PC-9 (cell line): ENCODE measurements at places on chromosomes 2 and 18. TPM values are rescaled to one million over a fixed set of nuclear protein-coding genes. Genes with fewer than 3 reads are reported as not detected.

The ALPP gene
- 47.5 and 57.8 TPM in 2 replicates for total RNA-seq

The CCDC141 gene
- total RNA-seq, result not detected in 2 replicates

The MEP1B gene
- total RNA-seq, result not detected in 2 replicates

The HOXD12 gene
- total RNA-seq, result not detected in 2 replicates

The WIPF1 gene
- total RNA-seq, result 0.46 and 1.3 TPM in 2 replicates

The OBSL1 gene
- 110 and 161 TPM in 2 replicates for total RNA-seq

The CXCR2 gene
- not detected in 2 replicates for total RNA-seq

The TTC39C gene
- 13.0 and 15.3 TPM in 2 replicates for total RNA-seq

The DGUOK gene
- 72.3 and 78.7 TPM in 2 replicates for total RNA-seq

The TET3 gene
- 17.1 and 19.1 TPM in 2 replicates for total RNA-seq

The CCBE1 gene
- total RNA-seq, result 3.1 and 5.8 TPM in 2 replicates

The PTPN4 gene
- total RNA-seq, result 46.6 and 60.7 TPM in 2 replicates

The SLC66A2 gene
- total RNA-seq, result 24.3 and 28.0 TPM in 2 replicates

The BMP10 gene
- total RNA-seq, result not detected in 2 replicates

The NXPH2 gene
- total RNA-seq, result not detected in 2 replicates

The TRIM43 gene
- not detected in 2 replicates for total RNA-seq

The SERPINB3 gene
- not detected in 2 replicates for total RNA-seq

The MOGAT1 gene
- total RNA-seq, result 0.35 and 0.65 TPM in 2 replicates

The NT5C1B gene
- not detected in 2 replicates for total RNA-seq

The TRIM54 gene
- total RNA-seq, result 8.2 and 9.8 TPM in 2 replicates

The KCNG3 gene
- 1.3 and 2.1 TPM in 2 replicates for total RNA-seq

The PGAP1 gene
- total RNA-seq, result 5.1 and 6.5 TPM in 2 replicates
